ENCODE measurements at places on chromosomes 16 and 17.

GRCh38 chr17:28357901-28358197, 522 bp upstream of the POLDIP2 start:
- DNase-seq = no peak

DNA sequence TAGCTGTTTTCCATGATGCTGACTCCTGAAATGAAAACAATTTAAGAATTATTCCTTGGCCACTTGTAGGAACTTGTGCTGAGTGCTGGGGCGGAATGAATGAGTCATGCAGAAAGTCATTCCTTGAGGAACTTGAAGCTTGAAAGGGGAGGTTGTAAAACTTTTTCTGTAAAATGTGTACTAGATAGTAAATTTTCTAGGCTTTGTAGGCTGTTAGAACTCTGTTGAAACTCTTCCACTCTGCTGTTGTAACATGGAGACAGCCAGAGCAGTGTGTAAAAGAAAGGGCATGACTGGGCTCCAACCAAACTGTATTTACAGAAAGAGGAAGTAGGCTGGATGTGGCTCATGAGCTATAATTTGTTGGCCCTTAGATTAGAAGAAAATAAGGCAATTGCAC, 46.1 kb downstream of the ABCA8 start:
- no peak for DNase-seq

- DNase-seq = no peak
These were observed 9.5 kb downstream of the EXOC7 start for GRCh38 chr17:76094046-76094445.

DNA sequence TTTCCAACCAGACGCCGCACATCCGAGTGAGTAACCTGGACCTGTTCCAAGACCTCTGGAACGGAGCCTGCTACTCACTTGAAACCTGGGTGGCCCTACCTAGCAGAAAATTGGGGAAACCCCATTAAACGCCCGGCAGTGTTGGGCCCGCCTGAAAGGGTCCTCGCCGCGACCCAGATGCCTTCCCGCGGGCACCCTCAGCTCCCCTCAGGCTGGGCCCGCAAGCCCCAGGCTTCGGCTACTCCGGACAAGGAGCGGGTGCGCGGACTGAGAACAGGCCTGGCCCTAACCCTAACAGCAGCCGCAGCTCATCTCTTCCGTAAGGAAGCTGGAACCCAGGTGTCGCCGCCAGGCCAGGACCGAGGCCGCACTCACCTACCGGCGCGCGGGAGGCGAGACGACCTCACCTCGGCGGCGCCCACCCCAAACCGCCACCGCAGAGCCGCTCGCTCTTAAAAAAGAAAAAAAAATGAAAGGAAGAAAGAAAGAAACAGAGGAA, 344 bp downstream of the PSME3IP1 start:
- peak; percentile 56 for DNase-seq

DNA sequence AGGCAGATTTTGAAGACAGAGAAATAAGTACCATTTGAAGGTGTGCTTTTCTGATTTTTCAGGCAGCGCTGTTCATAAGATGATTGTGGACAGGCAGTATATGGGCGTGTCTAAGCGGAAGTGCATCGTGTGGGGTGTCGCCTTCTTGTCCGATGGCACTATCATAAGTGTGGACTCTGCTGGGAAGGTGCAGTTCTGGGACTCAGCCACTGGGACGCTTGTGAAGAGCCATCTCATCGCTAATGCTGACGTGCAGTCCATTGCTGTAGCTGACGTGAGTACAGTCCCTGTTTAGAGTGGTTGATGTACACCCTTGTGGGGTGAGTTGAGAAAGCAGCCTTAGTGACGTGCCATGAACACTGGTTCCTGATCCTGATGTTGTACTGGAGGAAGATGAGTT, 10.7 kb downstream of the UTP4 start:
- no peak for DNase-seq

- DNase-seq = no peak
These were observed 9.6 kb downstream of the VPS53 start for GRCh38 chr17:705011-705410.

GRCh38 chr17:79522414-79522813, 88.4 kb downstream of the RBFOX3 start:
- DNase-seq = no peak

DNA sequence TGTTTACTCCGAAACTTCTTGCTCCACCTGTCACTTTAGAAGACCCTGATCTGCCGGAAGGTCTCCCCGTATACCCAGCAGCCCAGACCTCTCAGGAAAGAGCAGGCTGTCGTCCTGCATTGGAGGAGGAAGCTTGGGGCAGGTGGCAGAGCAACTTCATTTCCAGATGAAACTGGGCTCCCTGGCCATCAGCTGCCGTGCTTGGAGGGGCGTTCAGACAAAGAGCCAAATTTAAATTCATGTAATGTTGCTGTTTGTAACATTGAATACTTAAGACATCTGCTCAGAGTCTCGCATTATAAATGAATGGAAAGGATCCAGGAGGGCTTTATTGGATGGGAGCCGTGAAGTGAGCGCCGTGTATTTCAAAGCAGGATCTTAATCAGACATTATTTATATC, 628.5 kb downstream of the MAF start:
- no peak for DNase-seq

DNA sequence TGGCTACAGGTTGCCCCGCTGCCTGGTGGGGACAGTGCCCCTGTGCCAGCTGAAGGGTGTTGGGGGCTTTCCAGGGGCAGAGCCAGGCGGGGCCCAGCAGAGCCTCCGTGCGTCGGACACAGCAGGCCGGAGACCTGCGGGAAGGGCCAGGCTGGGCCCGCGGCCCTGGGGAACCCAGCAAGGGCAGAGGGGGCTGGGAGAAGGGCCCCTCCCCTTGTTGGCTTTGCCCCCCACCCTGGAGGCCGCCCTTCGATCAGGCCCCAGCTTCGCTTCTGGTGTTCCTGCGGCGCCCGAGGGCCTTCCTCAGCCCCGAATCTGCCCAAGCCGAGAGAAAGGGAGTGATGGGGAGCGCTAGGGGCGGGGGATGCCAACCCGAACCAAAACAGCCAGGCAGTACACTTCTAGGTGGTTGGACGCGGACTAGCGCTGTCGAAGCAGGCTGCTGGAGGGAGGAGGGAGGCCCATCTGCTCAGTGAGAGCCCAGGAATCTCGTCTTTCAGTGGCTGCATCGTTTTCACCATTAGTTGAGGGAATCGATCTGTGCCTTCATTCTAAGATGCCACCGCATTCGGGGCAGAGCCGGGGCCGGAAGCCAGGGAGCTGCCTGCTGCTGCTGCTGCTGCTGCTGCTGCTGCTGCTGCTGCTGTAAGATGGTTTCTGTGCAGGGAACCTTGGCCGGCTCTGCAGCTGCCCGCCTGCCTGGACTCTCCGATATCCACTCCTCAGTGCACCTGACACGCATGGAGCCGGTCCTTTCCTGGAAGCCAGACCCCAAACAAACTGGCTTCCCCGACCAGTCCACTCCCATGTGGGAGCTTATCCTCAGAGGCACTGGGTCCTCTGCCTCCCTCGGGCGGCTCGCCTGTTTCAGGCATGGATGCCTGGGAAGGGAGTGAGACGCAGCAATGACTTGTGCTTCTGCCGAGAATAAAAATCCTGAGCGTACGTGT, 1.7 kb downstream of the JPH3 start:
- no peak for DNase-seq

DNA sequence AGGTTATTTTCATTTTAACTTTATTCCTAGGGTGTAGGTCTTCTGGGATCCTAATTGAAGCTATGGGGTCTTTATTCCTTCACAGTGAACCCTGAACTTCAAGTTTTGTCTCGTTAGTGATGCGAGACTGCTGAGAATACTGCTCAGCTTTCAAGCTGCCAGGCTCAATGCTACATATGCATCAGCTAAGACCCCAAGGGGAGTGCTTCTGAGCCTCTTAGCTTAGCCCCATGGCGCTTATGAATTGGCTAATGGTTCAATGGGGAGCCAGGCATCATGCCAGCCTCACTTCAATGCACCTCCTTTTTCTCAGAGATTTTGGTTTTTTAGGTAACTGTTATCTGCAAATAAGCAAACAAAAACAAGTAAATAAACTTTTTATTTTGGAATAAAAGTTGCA, 94.1 kb upstream of the SIAH1 start:
- DNase-seq = no peak

- no peak for DNase-seq
These were observed 197.3 kb downstream of the ANKFN1 start for GRCh38 chr17:56350592-56350991.

DNA sequence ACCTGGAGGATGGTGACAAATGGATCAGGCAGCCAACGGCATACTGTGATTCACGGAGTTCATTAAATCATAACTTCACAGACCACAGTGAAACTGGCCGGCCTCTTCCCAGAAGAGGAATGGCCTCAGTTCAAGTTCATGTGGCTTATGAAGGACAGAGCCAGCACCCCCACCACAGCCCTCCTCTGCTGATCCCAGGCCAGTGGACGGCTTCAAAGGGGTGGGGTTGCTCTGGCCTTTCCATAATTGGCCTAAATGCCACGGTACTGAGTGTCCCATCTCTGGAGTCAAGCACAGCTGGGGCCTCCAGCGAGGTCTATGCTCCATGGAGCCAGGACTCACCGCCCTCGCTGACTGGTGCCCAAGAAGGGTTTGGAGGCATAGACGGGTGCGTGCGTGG, 21.4 kb downstream of the GALNS start:
- DNase-seq = no peak

DNA sequence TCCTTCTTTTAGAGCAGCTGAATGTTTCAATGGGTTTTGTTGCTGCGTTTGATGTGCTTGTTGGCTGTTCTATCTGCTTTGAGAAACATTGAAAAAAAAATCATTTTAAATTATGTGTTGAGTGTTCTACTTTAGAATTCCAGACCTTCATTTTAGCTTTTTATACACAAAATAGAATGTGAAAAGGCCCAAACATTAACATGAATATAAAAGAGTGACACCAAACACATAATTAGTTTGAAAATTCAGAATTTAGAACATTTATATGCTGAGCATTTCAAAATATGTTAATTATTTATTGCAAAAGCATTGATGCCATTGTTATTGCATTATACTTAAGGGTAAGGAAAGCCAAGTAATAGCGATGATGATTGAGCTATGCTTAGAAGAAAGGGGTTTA, 2.9 kb downstream of the NFAT5 start:
- no peak for DNase-seq

- peak; percentile 16 for DNase-seq
These were observed 50.4 kb downstream of the OR1D5 start for GRCh38 chr17:3012926-3013581.

GRCh38 chr17:57356719-57357391, 100.5 kb downstream of the MSI2 start:
- peak; percentile 33 for DNase-seq

- DNase-seq = peak; percentile 99
These were observed 1.4 kb upstream of the BAHCC1 start for GRCh38 chr17:81393684-81394376.

DNA sequence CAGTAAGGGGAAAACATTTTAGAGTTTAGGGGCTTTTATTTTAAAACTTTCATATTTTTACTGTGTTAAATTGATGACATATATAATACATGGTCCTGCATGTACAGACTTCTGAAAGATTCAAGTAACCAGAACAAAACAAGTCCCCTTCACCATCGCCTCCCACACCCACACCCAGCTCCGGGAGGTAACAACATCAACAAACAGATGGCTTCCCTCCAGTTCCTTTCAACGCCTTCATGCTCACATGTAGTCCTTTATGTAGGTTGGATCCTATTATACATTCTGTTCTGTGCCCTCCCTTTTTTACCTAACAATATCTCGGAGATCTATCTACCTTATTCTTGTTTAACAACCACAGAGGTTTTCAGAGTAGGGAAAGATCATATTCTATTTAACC, 30.5 kb downstream of the GINS3 start:
- no peak for DNase-seq

DNA sequence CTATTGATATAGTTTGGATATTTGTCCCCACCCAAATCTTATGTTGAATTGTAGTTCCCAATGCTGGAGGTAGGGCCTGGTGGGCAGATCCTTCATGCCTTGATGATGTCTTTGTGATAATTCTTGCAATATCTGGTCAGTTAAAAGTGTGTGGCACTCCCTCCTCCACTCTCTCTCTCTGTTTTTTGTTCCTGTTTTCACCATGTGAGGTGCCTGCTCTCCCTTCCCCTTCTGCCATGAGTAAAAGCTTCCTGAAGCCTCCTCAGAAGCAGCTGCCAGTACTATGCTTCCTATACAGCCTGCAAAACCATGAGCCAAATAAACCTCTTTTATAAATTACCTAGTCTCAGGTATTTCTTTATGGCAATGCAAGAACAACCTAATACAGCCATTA, 47.3 kb downstream of the TOM1L2 start:
- no peak for DNase-seq

DNA sequence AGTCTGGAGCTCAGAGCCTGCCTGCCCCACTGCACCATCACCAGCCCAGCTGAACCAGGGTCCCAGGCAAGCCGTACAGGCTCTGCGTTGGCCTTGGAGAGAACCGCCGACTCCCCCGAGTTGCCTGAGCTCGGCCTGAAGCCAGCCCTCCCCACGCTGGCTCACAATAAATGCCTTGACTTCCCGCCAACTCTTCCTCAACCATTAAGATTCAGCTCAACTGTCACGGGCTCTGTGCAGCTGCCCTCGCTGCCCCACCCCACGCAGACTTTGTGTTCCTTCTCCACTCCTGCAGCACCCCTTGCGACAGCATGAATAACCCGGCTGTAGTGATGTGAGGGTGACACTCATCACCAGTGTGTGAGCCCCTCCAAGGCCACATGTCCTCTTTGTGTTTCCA, 4.8 kb upstream of the QPRT start:
- DNase-seq = peak; percentile 72

DNA sequence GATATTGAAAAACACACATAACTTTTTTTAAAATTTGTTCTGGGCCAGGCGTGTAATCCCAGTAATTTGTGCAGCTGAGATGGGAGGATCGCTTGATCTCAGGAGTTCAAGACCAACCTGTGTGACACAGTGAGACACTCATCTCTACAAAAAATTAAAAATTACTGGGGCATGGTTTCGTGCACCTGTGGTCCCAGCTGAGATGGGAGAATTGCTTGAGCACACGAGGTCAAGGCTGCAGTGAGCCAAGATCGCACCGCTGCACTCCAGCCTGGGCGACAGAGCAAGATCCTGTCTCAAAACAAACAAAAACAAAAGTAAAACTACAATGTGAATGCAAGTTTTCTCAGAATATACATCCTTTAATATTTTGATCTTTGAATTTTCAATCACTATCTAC, 15.1 kb downstream of the C16orf54 start:
- DNase-seq = no peak

DNA sequence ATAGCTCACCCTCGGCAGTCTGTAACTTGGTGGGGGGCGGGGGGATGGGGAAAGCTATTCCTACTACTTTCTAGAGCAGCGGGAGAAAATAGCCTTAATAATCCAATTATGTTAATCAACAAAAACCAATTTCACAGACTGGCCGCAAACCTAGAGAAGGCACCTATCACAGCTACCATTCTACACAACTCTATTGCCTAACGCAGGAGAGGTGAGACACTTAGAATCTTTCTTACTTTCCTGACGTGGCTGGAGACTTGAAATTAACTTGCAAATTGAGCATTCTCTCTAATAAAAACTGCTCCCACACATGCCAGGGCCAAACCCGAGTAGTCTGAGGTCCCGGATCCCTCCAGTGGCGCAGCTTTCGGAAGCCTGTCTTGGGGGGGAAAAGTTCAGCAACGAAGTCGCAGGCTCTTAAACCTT, 794 bp downstream of the SMG6 start:
- DNase-seq = no peak

GRCh38 chr16:3578121-3578520, 918 bp upstream of the NLRC3 start:
- no peak for DNase-seq

All from amygdala (tissue), 56 donors.